ENCODE measurements at places on chromosomes 7 and 10. TPM values are rescaled to one million over a fixed set of nuclear protein-coding genes. Genes with fewer than 3 reads are reported as not detected.

DNA sequence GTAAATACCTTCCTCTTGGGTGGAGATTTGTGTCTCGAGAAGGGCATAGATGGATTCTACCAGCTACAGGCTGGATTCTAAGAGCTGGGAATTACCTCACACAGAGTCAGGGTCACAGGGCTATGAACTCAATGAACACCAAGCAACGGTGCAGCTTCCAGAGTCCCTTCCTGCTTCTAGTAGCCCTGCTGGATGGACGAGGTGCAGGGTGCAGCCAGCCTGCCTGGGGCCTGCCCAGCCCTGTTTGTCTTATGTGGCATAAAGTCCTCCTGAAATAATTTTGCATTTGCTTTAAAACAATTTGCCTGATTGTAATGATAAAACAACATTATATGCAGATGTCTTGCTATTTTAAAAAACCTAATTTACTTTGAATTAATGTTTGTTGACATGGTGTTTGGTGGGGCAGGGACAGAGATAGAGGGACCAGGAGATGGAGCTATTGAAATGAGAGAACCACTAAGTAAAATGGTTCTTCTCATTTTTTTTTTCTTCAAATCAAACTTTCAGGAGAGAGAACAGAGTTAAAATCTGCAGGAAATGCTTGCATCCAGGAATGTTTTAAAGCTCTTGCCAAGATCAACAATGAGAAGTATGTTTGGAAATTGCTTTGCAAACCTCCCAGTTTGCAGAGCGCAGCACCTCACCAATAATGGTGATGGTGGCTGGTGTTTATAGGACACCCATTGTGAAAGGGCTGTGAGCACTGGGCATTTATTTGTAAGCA is 305.4 kb upstream of the PODXL start:
- no peak for DNase-seq

DNA sequence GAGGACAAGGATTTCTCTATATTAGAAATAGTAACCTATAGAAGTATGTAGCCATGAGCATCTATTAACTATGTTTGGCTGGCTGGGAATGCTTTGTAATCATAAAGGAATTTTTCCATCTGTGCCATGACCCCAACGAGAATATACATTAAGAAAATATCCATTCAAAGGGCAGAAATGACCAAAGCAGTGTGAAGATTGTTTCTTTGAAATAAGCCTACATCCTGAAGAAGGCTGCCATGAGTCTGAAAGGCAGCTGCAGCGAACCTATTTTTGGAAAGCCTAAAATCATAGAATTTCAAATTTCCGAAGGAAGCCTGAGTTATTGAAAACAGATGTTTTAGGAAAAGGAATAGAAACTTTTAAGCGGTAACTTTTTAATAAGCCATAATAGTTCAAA is 244.2 kb upstream of the FOXK1 start:
- no peak for DNase-seq

DNA sequence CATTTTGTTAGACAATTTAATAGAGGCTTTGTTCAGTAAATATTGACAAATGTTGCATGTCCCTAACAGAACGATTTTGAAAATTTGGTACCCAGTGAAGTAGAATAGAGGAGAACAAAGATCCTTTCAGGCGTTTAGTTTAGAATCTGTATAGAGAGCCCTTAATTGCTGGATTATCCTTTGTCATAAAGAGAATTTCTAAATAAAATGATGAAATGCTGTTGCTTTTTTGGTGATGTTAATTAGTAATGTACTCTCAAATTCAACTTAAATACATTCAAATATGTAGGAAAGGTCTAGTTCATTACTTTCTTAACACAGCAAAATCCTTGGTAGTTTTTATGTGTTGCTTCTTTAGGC is 1.2 kb downstream of the LUC7L2 start:
- DNase-seq: no peak

- DNase-seq: no peak
Measured at GRCh38 chr7:96319439-96319838, 2.5 kb downstream of the SLC25A13 start.

DNA sequence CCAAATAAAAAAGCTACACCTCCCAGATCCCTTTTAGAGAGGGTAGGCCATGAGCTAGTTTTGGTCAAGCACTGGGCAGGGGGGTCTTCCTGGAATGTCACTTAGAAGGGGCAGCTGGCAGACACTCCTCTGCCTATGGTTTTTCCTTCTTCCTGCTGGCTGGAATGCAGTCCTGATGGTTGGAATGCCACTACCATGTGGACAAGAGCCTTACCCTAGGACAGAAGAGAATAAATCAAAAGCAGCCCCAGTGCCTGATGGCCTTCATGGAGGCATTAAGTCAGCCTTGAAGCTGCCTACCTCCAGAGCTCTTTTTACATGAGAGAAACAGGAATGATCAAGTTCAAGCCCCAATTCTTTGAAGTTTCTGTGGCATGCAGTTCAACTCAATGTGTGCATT is 43.5 kb upstream of the SORBS1 start:
- DNase-seq: no peak

The DEPP1 gene
- 0.89 TPM for total RNA-seq

The ABCB4 gene
- total RNA-seq: 0.07 TPM

The KLF14 gene
- not detected for total RNA-seq

GRCh38 chr10:131857156-131858117 is 43.4 kb upstream of the PPP2R2D start:
- DNase-seq: no peak

GRCh38 chr10:117262903-117263293 is 22.0 kb downstream of the SLC18A2 start:
- no peak for DNase-seq

- no peak for DNase-seq
Measured at GRCh38 chr10:12795315-12796110, 206.0 kb downstream of the CCDC3 start.

The ENTPD7 gene
- total RNA-seq: 17.6 TPM

DNA sequence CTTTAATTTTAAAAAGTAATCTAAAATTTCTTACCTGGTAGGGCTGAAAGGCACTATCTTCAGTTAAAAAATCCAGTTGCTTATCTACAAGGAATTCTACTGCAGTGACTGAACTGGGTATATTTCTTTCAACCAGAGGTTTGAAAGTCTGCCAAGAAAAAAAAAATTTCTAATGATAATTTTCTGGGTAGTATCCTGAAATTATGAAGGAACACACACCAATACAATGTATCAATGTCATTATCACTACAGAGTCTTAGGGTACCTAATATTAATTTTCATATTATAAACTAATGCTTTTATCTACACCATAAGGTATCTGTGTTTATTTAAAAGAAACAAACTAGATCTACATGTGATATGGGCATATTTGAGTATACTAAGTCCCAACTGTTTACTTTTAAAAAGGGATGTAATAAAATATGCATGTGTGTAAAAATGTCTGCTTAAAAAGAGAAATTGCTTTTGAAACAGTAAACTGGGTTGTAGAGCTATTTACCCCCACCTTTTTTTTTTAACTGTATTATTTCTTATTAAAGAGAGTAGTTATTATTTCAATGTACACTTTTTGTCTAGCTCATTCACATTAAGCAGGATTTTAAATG is 131.6 kb downstream of the NRBF2 start:
- DNase-seq: no peak

The GNAT3 gene
- total RNA-seq: not detected

DNA sequence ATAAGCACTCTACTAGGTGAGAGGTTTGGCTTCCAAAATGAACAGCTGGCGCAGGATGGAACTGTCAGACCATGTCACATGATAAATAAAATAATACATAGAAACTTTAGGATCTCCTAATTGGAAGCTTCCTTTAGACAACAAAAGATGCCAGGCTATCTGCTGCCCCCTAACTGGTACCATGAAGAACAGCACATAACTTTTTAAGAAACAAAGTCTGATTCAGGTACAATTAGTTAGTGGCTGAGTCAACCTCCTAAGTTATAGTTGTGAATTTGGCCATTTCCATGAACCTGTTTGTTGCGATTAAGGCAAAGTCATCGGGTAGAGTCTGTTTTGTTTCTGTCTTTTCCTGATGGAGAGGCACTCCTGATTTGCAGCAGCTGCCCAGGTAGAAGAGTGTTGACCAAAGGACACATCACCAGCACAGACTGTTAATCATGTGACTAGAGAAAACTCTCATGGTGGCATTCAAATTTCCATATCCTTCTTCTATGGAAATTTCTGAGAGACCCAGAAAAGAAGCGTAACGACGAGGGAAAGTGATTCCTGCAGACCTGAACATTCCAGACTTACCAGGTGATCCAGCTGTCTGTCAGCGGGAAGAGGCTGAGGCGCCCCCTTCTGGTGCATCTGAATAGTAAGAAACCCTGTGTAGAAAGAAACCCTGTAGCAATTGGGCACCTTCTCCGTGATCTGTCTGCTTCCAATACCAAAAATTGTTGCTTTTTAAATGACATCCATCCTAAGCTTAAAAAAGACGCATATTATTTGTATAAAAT is 8.6 kb upstream of the INHBA start:
- DNase-seq: no peak

DNA sequence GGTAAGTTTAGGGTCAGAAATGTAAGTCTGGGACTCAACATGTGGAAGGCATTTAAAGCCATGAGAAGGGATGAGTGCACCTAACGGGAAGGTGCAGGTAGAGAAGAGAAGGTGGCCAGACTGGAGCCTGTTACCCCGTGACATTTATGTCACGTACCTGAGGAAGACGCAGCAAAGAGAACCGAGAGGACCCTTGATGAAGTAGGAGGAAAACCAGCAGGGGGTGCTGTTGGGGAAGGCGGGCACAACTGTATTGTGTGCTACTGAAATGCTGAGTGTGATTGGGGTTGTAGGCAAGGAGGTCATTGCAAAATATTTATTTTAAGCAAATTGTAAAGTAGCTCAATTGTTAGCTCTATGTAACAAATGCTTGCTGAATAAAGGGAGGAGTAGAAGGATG is 338.2 kb upstream of the PRKCQ start:
- DNase-seq: peak; percentile 4

The TMEM213 gene
- not detected for total RNA-seq

GRCh38 chr7:98613601-98614425 is 3.3 kb upstream of the NPTX2 start:
- DNase-seq: peak; percentile 26

The SFMBT2 gene
- 3.8 TPM for total RNA-seq

The CPA2 gene
- total RNA-seq: 0.75 TPM

DNA sequence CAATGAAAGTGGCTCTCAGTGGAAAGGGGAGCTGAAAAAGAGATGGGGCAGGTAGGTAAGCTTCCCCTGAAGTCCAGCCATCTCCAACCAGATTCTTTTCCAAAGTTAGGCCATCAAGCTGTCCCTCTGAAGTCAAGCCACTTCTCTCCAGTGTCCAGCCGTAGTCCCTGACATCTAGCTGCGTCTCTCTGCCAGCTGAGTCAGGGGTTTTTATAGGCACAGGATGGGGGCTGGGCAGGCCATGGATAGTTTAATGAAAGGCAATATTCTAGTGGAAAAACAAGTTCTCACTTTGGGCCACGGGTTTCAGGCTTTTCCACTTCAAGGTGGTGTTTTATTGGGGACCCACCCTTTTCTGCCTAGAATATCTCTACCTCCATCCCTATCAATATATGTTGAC is 36.8 kb downstream of the AVL9 start:
- DNase-seq: no peak

DNA sequence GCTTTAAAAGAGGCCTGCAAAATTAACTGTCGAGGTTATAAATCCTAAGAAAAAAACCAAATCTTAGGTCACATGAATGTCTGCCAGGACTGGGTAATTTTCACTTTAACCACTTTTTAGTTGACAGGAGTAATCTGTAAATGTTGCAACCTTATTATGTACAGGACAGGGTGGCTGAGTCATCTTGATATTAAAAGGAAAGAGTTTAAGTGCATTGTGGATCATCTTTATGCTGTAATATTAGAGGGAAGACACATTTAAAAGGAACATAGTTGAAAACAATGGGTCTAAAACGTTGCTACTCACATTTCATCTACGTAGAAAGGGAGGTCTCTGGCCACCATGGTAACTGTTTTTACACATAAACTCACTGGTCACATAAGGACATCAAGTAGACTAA is 115.5 kb downstream of the LSMEM1 start:
- DNase-seq: no peak

The SPAG6 gene
- not detected for total RNA-seq

The GIMAP4 gene
- not detected for total RNA-seq

GRCh38 chr10:71765176-71765904 is 8.0 kb downstream of the VSIR start:
- DNase-seq: no peak

- no peak for DNase-seq
Measured at GRCh38 chr10:89114846-89115625, 92.1 kb downstream of the CH25H start.

DNA sequence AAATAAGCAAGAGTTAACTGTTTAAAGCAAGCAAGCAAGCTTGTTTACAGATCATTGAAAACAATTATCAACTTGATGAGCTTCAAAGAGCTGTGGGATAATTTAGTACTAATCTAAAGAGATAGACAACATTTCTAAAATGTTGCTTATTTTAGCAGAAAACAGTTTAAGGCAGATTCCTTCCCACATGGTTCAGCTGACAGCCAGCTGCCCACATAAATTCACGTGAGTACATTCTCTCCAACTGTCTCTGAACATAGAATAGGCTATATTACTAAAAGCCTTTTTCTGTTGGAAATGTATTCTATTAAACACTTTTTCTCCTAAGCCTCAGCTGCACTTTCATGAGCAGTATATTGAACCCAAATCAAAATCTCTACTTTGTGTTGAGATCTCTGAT is 174.1 kb downstream of the LRRN3 start:
- no peak for DNase-seq

The MCMBP gene
- 87.8 TPM for total RNA-seq

- peak; percentile 15 for DNase-seq
Measured at GRCh38 chr7:17651863-17652385, 288.4 kb downstream of the SNX13 start.

DNA sequence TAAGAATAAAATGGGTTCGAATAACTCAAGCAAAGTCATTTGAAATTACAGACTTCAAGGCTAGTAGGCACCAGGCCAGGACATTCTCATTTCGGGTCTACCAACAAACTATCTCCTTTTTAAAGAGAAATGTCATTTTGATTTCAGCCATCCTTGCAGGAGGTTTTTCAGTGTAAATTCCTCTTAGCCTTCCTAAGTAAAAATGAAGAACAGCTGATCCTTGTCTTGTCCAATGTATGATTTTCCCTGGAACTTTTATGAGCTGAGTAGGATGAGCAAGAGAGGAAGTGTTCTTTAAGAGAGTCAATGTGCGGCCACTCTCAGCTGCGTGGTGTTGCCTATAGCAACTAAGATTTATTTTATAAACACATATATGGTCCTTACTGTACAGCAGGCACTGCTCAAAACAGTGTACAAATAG is 110.1 kb downstream of the PLCE1 start:
- DNase-seq: no peak

The CTAGE4 gene
- 0.12 TPM for total RNA-seq

DNA sequence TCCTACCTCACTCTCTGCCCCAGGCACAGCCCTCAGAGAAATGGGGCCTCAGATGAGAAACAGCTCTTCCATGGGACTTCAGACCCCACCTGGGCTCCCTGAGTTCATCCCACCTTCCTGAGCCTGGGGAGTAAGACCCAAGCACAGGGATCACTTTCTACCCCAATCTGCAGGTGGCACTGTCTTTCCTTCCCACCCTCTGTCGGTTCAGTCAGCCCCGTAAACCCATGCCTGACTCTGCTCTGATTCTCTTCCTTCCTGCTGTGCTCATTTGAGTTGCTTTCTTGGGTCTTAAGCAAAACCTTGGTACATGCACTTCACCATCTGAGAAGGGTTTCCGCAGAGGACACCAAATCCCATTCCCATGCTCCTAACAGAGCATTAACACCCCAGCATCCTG is 306.4 kb upstream of the CDC14C start:
- no peak for DNase-seq
